ENCODE measurements at places on chromosomes 1 and 21.

DNA sequence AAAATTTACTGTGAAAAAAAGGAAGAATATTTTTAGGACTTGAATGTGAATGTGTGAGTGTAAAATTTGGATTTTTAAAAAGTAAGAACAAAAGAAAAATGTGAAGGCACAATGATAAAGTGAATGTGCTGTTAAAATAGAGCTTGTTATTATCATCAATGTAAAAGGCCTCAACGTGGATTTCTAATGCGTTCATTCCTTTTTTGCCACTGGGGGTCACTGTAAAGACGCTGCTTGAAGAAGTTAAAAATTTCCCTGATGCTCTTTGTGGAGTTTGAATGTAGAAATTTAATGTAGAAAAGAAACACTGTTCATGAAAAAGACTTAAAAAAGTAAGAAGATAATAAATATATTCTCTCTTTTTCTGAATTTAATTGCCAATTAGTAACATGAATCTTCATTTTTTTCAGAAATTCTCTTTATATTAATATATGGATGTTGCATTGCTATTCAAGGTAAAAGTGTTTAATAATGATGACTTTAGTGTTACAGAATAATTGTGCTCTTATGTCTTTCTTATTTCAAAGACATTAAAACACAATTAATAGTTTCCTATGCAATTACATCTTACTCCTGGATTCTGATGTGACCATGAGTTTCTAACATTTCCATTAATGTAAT, 161.5 kb downstream of the DNM3 start:
- DNase-seq, result no peak

DNA sequence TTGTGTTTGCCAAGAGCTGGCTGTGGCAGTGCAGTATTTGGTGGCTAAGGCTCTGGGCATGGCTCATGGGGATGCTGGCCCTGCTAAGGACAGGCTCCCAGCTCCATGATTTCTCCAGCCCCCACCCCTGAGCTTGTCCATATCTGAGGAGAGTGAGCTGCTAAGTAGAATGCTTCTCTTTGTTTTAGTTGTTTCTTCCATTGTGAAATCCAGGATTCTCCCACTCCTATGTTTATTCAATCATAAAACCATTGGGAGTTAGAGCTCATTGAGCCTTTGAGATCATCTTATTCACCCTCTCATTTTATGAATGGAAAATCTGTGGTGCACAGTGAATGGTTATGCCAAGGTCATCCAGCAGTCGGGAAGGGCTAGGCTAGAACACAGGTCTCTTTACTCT, 188.8 kb downstream of the TNR start:
- no peak for DNase-seq

- DNase-seq, result no peak
Observed at GRCh38 chr1:25713961-25714360, 86.0 kb upstream of the SELENON start.

DNA sequence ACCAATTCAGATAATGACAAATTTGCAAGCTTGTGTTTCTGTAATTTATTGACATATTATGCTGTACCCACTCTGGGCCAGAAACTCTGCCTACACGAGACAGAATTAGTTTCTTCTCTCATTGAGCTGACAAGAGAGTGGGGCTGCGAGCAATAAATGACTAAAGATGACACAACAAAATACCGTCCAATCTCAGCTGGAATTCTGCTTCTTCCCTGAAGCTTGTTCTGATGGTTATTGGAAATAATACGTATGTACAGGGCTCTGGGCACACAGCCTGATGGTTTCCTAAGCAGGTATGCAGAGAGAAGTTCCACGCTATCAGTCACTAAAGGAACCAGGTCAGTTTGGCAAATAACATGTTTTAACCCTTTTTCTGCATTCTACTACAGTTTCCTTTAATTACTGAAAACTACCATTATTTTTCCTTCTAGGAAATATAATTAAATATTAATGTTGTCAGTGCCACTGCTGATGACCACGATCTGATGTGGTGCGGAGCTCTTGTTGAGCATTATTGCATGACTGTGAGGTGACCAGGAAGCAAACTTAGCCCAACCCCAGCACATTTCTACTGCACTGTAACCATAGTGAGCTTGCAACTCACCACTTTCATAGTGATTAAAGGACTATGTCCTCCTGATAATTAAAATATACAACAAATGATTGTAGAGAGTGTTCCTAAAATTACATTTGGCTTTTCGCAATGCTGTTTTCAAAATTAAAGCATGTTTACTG, 221.4 kb upstream of the L1TD1 start:
- no peak for DNase-seq

DNA sequence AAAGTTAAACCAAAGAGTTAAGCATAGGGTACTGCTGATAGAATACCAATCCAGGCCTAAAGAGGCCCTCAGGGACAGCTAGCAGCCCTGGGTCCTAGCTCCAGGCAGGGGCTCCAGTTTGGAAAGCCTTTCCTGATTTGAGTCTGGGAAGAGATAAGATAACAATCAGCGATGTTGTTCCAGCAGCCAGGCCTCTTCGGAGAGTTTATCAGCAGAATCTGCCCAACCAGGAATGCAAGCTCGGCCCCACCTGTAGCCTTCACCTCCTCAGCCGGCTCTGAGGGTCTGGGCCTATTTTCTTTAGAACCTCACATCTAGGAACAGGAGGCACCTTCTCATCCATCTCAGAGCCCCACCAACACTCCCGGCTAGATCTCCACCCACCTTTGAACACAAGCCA, 42.6 kb downstream of the PLEKHA6 start:
- DNase-seq, result no peak

DNA sequence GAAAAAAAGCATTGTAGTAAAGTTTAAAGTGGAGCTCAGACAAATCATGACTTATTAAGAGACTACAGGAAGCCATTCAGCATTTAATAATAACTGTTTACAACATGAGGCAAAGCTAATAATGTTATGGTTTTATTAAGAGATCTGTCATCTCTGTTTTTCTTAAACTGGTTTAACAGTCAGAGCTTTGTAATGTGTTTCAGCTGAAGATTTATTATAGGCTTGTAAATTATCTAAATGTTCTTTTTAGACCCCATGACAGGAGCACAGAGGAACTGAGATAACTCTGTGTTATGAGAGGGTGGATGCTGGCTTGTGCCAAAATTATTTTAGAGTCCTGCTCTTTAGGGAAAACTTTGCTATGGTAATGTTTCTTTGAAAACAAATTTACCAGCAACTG, 38.0 kb upstream of the RWDD3 start:
- no peak for DNase-seq

DNA sequence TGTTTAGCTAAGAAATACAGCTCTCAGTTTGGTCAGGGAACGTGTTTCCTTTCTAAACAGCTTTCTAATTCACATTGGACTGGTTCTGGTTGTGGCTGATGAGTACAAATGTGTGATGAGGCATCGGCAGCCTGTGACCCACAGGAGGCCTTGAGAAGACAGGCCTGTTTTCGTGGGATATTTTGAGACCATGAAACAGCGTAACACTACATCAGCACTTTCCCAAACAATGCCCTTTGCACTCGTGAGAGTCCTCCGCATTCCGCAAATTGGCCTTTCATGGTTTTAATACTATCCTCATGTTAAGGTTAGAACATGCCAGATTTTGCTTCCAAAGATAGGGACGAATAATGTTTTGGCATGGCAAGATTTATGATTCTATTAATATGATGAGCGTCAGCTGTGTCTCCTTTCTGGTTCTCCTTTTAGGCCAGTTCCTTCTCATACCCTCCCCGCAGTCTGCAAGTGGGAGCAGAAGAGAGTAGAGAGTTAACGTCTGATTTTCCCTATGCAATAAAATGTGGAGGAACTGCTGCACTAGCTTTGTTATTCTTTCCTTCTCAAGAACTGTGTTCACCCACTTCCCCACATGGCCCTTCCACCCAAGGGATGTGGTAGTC, 84.3 kb upstream of the L1TD1 start:
- DNase-seq, result no peak

DNA sequence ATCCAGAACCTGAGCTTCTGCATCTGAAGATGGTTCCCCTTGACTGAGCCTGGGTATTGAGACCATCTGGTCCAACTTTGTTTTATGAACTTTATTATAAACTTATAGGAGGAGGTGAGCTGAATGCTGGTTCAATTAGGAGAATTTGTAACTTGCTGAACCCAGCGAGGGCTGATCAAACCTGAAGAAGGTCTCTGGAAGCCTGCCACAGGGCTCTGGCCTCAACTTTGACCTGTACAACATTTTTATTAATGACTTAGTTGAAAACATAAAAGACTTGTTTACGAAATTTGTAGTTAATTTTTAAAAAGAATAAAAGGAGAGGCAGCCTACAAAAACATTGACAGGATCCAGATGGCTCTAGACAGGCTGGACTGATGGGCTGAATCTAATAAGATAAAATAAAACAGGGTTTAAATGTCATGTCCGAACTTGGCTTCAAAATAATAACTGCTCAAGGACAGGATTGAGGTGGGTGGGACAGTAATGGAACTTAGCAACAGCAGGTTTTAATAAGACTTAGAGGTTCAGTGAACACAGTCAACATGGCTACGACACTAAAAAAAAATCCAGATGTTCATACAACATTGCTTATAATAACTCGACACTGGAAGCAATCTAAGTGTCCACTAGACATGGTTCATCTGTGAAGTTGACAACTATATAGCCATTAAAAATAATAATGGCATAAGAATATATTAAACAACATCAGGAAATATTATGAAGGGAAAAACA, 53.4 kb upstream of the GJB5 start:
- DNase-seq, result no peak

DNA sequence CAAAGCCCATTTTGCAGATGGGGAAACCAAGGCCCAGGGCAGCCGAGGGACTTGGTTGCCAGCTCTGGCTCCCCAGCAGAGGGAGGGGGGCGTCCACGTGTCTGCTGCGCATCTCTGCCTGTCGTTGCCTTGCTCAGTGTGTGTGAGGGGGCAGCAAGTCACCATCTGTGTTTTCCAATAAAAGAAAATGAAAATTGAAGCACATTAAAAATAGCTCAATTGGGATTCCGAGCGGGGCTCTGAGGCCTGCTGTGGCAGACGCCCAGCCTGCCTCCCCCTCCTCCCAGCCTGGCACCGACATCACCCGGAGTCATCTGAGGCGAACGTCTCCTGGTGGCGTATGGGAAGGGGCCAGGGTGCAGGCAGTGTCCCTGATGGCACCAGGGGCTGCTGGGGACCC, 51.2 kb downstream of the EPHB2 start:
- DNase-seq, result no peak

- DNase-seq, result no peak
Observed at GRCh38 chr1:201912832-201913231, 24.1 kb downstream of the SHISA4 start.

GRCh38 chr1:924656-925560, 1.2 kb downstream of the SAMD11 start:
- no peak for DNase-seq

DNA sequence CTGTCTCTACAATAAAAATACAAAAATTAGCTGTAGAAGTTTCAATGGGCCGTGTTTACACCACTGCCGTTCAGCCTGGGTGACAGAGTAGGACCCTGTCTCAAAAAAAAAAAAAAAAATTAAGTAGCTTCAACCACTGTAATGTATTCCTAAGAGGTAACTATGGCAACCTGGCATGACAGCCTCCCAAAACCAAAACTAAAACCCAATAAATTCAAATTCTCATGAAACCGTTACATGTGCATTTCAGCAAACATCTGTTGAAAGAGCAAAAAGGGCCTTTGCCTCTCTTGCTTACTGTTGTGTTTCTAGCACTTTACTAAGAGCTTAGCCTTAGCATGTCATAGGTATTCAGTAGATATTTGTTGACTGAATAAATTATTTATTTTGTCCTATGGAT, 33.5 kb downstream of the ODR4 start:
- DNase-seq, result no peak

- no peak for DNase-seq
Observed at GRCh38 chr1:59237900-59238299, 59.0 kb upstream of the FGGY start.

DNA sequence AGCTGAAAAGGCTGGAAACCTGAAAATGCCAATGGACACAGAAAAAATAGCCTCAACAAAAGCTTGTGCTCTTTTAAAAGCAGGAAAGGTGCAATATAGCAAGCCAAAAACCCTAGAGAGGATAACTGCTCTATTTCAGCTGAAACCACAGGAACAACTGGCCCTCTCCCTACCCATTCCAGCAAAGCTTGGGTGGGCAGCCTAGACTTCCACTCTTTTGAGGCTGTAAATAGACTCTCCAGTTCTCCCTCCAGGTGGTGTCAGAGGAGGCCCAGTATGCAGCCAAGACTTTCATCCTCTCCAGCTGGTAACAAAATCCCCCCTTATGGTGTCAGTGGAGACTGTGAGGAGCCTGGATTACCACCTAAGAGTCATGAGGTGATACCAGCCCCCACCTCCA, 206.9 kb upstream of the PLD5 start:
- DNase-seq, result no peak

Measured in stimulated activated CD4-positive, alpha-beta T cell treated with anti-CD3 and anti-CD28 coated beads, Interleukin-2, amount 100 ng/mL, for 24 hours (primary cell).